ENCODE measurements at places on chromosomes 7 and 10.

GRCh38 chr7:2698581-2699288 is 10.7 kb downstream of the AMZ1 start:
- DNase-seq = peak; percentile 69

- DNase-seq = no peak
These were observed 55.2 kb upstream of the FRMD4A start for GRCh38 chr10:14385596-14386593.

DNA sequence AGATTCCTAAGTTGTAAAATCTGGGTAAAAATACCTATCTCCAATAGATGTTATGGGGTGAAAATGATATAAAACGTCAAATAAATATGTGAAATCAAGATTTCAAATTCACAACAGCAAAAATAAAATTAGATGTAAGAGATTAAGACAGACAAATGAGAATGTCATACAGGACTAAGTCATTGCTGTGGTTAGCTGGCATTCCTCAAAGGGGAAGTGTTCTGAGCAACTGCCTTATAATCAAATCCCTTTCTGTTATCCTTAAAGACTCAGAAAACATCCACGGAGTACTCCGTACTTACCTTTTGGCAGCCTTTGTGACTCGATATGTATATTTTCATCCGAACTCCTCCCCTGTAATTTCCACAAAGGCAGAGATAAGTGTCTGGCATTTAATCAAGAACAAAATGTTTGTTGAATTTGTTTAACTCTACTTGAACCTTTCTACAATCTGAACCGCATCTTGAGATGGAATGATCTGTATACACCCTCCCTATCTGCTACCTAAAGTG is 559.6 kb downstream of the GATA3 start:
- DNase-seq = no peak

GRCh38 chr7:6546498-6547251 is 4.6 kb downstream of the GRID2IP start:
- no peak for DNase-seq

DNA sequence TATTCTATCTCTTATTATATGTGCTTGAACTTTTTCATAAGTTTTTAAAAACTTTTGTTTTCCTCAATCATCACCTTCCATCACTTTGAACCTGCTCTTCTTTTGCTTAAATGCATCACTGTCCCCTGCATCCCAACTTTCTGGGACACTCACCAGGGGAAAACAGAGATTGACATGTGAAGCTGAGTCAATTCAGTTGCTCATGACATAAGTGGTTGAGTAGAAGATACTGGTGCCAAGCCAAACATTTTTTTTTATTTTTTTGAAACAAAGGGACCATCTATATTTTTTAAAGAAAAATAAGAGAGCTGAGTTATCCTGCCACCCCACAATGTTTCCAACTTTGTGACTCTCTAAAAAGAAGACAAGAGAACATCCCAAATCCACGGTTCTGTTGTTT is 61.8 kb upstream of the AHR start:
- no peak for DNase-seq

- DNase-seq = no peak
These were observed 11.5 kb downstream of the TACR2 start for GRCh38 chr10:69405221-69405620.

Measured in CD4-positive, alpha-beta memory T cell (primary cell).